ENCODE measurements at places on chromosomes 16 and 17.

DNA sequence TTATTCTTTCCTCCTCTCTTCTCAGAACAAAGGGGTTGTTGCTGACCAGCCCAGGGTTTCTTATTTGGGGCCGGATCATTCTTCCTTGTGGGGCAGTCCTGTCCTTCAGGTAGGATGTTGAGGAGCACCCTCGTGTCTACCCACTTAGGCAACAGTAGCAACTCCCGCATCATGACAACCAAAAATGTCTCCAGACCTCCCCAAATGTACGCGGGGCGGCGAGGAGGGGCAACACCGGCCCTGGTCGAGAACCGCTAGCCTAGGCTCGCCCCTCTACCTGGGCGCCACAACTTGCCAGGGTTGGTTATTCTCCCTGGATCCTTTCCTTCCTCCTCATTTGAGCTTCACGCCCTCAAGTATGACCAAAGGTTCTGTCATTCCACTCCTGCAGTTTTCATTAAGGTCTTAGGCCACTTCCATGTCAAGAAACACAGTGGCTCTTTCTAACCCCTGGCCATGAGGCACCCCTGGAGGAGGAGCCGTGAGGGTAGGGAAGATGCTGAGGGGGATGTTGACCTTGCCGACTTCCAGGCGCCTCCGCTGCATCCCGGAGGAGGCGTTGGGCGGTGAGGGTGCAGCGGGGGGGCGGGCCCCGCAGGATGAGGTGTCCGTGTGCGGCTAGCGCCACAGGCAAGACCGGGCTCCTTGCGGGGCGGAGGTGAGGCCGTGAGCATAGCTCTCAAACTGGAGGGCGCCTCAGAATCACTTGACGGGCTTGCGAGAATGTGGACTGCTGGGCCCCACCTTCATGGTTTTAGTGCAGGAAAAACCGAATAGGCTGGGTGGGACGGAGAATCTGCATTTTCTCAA is 712 bp upstream of the SPECC1 start:
- DNase-seq: no peak

DNA sequence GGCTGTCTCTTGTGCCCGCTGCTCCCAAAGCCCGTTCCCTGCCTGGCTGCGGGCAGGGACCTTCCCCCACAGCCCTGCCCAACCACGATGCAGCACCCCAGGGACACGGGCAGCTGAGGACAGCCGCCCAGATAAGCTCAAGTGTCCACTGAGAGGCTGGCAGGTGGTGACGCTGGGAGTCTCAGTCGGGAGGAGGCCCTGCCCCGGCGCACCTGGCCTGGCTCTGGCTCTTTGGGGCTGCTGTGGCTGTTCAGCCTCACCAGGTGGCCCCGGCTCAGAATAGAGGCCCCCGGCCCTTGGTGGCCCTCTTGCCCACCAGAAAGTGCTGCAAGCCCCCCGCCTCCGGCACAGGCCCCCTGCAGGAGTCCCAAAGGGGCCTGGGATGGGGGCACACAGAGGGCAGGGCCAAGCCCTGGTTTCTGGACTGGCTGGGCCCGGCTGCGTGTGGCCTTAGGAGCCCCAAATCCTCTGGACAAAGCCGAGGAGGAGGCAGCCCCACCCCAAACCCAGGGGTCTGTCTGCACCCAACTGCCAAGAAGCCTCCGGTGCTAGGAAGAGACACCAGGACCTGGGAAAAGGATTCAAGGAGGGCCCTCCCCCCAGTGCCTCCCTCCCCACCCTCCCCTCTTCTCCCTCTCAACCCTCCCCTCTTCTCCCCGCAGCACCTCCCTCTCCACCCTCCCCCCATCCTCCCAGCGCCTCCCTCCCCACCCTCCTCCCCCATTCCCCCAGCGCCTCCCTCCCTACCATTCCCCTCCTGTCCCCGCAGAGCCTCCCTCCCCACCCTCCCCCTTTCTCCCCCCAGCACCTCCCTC is 5.3 kb downstream of the NTHL1 start:
- DNase-seq: no peak

GRCh38 chr17:61809816-61810392 is 53.4 kb downstream of the BRIP1 start:
- no peak for DNase-seq

DNA sequence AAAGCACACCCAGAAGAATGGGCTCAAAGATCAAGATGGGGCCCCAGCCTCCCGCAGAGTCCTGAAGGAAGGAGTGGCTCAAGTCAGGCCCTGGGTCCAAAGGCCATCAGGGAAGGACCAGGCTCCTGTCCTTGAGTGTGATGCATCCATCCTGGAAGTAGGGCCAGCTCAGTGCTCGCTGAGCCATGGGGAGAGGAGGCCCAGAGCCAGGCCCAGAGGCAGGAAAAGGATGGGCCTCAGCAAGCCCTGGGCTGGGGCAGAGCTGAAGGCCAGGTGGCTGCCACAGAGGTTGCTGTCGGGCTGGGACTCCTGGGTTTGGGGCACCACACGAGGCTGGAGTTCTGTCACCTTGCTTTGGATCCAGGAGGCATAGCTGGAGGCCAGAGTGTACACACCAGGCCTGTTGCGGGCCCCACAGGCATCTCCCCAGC is 3.7 kb downstream of the PRSS8 start:
- DNase-seq: no peak

- DNase-seq: no peak
Observed at GRCh38 chr16:58339452-58339981, 44.7 kb upstream of the PRSS54 start.

DNA sequence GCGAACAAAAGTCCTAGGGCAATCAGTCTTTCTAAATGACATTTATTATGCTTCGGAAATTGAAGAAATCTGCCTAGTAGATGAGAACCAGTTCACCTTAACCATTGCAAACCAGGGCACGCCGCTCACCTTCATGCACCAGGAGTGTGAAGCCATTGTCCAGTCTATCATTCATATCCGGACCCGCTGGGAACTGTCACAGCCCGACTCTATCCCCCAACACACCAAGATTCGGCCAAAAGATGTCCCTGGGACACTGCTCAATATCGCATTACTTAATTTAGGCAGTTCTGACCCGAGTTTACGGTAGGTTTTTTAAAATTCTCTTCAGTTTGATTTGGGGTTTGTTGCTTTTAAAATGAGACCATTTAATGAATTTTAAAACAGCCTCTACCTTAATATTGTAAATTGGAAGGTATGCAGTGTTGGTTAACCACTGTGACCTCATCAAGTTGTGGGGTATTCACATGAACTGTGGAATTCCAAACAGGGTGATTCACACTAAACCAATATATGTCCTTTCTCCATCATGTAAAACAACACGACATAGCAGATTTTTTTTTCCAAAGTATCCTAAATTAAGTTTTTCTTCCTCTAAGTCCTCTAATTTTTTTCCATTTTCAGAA is 6.2 kb upstream of the EVI2A start:
- no peak for DNase-seq

- DNase-seq: no peak
Observed at GRCh38 chr16:89670496-89671431, 13.1 kb downstream of the SPATA33 start.

DNA sequence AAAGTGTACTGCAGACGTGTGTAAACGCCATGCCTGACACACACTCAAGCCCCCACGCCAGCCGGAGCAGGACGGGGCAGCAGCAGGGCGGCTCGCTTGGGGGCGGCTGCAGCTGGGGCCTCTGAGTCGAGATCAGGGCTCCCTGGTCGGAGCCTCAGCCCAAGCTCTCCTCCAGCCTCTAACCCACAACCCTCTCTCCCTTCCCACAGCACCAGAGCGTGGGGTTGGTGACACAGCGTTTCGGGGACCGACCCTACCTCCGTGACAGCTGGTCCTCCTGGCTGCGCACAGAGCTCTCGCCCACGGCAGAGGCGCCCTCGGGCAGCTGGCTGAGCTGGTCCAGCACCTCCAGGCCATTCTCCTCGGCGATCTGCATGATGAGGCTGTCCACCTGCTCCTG is 11.2 kb downstream of the CHMP1A start:
- DNase-seq: no peak

DNA sequence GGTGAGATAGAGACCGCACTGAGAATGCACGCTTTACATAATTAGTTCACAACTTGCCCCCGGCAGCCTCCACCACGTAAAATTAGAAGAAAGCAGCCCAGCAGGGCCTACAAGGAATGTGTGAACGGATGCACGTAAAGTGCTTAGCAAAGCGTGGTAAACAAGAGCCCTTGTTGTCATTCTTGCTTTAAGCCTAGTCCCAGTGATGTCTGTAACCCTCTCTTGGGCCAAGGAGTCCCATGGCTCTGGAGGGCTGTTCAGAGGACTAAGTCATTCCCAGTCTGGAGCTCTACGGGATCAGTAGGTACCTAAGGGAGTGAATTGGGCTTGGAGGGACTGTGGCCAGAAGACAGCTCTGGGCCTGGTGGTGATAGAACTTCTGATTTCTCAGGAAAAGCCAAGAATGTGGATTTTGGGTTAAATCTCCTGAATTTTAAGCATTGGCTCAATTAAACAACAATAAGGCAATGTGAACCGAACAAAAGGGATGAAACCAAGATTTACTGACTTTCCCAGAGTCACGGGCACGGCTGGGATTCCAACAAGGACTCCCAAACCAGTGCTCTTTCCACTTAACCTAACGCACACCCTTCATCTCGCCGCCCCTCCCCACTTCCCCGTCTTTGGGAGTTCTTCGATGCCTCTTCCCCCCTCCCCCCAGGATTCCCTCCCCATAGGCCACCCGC is 775 bp upstream of the CHP2 start:
- no peak for DNase-seq

- DNase-seq: no peak
Observed at GRCh38 chr17:76696763-76697701, 13.7 kb downstream of the MXRA7 start.

- no peak for DNase-seq
Observed at GRCh38 chr17:55069983-55070529, 101.5 kb downstream of the STXBP4 start.

- DNase-seq: no peak
Observed at GRCh38 chr16:89257281-89257731, 39.8 kb downstream of the ZNF778 start.

DNA sequence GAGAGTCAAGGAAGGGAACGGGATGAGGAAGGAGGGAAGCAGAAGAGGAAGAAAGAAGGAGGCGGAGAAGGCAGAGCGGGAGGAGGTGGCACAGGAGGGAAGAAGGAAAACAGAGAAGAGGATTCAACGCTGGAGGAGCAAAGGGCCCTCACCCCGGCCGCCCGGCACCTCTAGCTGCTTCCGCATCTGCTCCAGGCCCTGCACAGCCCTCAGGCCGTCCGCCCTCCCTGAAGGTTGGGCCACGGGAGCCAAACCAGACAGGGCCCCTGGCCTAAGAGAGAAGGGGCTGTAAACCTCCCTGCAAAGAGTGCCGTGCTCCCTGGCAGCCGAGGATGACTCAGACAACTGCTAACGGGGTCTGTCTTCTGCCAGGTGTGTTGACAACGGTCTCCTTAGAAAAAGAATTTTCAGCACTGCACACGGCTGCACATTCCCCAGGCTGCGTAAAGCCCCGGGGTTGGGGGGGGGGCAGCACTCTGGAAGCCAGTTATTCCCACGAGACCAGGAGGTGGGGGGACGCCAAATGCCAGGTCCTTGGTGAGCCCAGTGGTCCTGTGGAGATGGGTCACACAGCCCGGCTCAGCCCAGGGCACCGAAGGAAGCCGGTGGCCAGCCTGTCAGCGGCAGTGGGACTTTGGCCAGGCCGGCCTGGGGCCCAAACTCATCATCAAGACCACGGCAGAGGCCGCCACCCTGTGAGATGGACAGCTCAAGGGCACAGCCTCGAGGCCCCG is 29.1 kb downstream of the MRM3 start:
- DNase-seq: no peak

GRCh38 chr17:10169290-10169689 is 29.1 kb downstream of the GAS7 start:
- no peak for DNase-seq

DNA sequence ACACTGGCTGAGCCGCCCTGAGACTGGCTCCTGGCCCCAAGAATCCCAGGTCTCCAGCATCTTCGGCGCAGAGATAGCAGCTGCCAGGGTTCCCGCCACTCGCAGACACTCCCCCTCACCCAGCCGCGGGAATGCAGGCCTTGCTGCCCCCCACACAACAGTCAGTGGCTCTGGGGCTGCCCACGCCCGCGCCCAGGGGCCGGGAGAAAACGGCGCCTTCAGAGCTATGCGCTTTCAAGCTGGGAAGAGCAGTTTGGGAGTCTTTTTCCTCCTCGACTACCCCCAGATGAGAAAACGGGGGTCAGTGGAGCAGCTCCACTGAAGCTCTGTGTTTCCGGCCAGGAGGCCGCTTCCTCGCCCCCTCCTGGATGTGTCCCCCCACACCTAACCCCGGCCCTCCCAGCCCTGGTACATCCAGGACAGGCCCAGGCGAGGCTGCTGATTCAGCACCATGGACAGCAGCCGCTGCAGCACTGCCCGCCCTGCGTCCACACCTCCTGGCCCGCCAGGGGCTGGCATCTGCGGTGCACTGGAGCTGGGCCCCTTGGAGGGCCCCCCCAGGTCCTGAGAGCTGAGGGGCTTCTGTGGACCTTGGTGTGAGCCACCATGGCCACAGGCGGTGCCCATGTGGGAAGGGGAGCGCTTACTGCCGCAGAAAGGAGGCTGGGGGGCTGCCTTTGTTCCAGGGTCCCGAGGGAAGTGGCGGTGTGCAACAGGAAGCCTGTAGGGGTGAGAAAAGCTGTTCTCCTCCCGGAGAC is 35.7 kb downstream of the CACNA1H start:
- DNase-seq: no peak

GRCh38 chr17:28327031-28327607 is 8.1 kb downstream of the TMEM97 start:
- DNase-seq: no peak

DNA sequence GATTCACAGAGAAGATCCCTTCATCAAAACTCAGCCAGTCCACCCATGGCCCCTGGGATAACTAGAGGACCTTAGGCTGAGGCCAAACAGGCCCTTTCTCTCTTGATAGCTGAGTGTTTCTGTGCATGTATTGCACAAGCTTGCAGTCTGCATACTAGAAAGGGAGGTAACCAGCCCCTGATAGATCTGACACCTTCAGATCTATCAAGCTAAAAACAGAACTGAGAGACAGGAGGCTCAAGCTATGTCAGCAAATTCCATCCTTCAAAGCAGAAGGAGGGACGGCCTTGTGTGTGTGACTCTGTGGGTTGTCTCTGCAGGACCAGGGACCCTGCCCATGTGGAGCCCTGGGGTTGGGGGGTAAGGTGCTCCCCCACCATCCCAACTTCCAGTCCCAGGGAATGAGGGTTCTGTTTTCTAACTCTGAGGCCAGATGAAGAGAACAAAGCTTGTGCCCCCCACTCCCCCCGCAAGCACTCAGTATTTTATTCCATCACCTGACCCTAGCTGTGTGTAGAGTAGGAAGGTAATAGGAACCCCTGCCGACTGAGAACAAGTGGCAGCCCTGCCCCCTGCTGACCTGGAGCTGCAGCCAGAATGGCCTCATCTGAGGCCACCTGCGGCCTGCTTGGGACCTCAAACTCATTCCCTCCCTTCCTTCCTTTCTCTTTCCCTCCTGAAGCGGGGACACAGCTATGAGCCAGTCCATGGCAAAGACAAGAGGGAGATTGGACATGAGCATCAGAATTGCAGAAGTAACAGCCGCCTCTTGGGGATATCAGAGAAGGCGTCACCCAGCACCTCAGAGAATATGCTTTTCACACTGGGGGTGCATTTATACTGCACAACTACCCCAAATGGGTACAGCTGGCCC is 63.8 kb downstream of the SMPD3 start:
- DNase-seq: no peak

- DNase-seq: no peak
Observed at GRCh38 chr16:56637814-56638750, at the start of gene MT1A. MT1A (plus strand) TSS chr16:56638666; CDS start chr16:56638739, 73 bp downstream.
